ENCODE measurements at places on chromosomes 5 and 9.

DNA sequence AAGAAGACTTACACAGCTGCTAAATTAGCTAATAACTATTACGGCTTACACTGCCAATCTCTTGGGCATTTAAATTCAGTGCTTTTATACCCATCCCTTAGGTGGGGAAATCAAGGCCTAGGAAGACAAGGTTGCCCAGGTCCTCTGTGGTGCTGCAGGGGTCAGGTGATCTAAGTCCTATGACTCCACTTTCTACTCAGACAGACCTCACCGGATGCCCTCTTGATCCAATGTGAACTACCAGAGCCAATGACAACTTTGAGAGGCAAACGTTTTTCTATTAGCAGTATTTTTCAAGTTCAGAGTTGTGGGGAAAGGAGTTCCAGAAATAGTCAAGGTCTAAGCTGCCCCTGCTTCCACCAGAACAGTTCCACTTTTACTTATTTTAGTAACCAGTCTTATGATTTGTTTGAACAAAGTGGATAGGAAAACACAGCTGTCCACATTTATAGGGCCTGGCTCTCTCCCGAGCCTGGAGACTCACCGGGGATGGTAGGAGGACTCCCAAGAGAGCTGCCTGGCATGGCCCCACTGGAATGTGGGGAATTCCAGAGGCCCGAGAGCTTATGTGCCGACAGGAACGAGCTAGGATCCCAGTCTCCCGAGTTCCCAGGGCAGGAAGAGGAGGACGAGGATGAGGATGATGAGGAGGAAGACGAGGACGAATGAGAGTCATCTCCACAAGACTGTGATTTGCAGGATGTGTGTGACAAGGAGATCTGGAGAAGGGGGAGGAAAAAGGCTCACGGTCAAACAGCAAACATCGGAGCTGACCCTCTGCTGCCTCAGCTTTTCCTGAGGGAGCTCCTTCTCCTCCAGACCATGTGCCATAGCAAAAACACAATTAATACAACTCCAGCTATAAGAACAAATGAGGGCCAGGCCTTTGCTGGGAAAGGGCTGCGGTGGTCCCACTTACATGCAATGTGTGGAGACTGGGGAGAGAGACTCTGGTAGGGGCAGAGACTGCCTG lies 16.7 kb downstream of the FAM193B start:
- ATAC-seq = no peak

GRCh38 chr9:121910491-121911040 lies 182.5 kb downstream of the TTLL11 start:
- ATAC-seq = no peak

- no peak for ATAC-seq
Measured at GRCh38 chr5:10555277-10555684, 8.6 kb upstream of the ANKRD33B start.

GRCh38 chr9:121201738-121202533 lies at the start of gene RAB14:
TSS of gene RAB14 (minus strand) at chr9:121201869. CDS start at chr9:121193412, 8,457 bp downstream.
- ATAC-seq = peak; percentile 90

DNA sequence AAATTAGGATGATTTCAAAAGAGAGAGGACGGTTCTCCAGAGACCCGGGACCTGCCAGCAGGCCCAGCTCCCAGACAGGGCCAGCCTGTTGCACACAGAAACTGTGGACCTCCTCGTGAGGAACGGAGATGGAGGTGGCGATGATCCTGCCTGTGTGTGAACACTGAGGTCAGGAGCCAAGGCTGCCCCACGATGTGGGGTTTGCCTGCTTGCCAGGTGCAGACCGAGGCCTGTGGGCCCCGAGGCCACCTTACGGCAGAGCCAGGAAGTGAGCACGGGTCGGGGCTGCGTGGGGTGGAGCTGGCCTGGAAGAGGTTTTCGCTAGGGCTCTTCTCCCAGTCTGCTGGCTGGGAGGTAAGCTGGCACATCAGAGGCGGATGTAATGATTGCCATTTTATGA lies 4.3 kb downstream of the FAM163B start:
- no peak for ATAC-seq

- ATAC-seq = no peak
Measured at GRCh38 chr9:93221044-93221443, 37.1 kb downstream of the WNK2 start.

GRCh38 chr5:50853151-50853550 lies 186.7 kb downstream of the PARP8 start:
- ATAC-seq = no peak

- ATAC-seq = no peak
Measured at GRCh38 chr5:135999406-136000139, 29.2 kb upstream of the TGFBI start.

- ATAC-seq = no peak
Measured at GRCh38 chr5:135345956-135346731, 52.9 kb downstream of the MACROH2A1 start.

GRCh38 chr5:54520940-54521339 lies 3.4 kb downstream of the SNX18 start:
- no peak for ATAC-seq

DNA sequence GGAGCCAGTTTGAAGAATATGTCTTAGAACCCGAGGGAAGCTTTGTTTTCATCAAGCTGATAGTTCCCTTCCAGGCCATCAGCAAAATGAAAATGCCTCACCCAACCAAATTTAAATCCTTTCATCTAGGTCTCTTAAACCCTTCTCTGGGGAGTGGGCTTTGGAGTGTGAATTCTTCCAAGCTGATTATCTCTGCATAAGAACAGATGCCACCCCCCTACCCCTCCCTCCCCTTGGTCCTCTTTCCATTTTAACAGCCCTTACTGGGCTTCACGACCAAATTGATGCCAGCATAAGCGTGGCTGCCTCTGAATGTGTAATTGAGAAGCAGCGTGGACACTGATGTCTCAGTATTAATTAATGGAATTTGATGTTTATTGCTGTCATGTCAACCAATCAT lies 509.7 kb upstream of the CLINT1 start:
- ATAC-seq = no peak

DNA sequence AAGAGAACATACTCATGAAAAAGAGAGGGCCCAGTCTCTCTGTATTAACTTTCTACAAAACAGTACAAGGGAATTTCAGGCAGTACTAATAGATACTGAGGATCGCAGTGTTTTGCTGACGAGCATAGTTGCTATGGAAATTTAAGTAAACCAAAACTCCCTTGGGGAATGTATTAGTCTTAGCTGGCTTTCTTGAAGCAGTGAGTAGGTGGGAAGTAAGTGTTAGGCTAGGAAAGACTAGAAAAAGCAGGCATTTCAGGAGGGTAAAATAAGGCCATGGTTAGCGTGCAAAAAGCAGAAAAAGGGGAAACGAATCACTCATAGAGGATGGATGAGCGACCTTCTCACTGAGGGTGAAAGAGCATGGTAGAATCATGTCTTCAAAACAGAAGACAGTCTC lies 84.3 kb upstream of the ACTBL2 start:
- no peak for ATAC-seq

DNA sequence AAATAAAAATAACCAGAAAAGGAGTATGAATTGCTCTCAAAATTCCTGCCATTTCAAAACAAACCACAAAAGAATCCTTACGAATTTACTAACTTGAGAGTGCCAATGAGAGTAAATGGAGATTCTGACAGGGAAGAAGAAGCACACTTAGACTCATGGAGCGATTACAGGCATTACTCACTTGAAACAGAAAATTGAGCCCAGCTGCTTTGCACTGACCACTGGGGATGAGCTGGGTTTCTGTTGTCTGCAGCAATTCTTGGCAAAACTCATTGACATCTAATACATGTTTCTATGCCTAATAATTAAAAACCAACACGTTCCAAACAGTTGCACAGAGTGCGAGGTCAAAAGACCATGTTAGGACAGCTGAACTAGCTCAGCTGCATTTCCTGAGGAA lies 731.6 kb downstream of the DNAH5 start:
- no peak for ATAC-seq

GRCh38 chr5:108641596-108641995 lies 106.1 kb upstream of the FER start:
- ATAC-seq = no peak

DNA sequence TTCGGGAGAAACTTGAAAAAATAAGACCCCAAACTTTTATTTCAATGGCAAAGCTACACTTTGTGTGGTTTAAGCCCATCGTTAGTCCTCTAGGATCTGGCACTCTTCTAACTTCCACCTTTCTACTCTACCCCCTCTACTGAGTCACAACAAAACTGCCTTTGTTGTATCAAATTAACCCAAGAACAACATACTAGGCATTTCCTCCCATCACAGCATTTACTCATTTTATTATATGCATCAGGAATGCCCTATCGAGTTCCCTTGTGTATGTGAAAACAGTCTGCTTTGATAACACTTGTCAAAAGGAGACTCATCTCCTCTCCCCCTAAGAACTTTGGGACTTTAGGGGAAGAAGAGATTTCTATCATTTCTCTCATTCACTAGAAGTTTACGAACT lies 158.9 kb upstream of the FREM1 start:
- no peak for ATAC-seq

GRCh38 chr5:142017832-142018427 lies 5.1 kb upstream of the GNPDA1 start:
- no peak for ATAC-seq

GRCh38 chr9:111843971-111844370 lies 49.2 kb upstream of the SHOC1 start:
- no peak for ATAC-seq

DNA sequence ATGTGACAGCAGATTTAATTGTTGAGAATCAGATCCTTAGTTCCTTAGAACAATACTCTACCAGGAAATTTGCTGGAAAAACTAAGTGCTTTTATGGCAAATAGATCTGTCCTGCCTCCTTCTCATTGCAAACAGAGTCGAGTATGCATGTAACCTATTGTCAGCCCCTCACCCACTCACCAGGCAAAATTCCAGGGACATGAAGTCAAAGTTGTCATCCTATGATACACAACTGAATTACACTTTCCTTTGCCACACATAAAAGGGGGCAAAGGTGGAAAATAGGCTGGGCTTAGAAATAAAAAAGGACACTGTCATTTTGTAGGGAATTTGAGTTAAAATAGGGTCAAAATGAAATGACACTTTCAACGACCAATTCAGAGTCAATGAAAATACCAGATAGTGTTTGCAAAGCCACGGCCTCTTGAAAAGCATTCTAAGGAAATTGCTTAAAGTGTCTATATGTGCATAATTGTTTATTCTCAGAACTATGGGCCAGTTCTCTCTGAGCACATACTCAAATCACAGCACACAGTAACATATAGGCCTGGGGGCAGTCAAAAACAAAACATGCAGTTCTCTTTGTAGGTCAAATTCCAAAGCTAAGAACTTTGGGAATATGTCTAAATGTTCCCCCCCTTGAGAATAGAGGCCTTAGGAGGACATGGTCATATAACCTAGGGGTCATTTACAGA lies 452.8 kb downstream of the NFIB start:
- ATAC-seq = no peak

DNA sequence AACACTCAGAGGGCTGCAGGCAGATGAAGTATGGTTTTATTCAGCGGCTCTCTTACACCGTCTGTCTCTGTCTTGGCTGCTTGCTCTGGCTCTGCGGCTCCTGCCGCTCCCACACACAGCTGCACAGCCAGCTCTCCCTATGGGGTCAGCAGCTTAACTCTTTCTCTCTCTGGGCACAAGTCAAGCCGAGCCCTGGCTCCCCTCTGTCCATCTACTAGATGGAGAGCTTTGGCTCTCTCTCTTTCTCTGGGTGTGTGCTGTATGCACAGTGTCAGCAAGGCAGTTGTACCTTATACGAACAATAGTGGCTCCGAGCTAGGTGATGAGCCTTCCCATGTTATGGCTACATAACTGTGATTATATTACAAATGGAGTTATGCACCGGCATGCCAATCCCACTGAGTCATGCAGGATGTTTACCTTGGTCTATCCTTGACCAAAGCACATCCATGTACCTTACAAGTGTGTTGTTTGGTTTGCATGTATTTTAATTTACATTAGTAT lies 19.3 kb upstream of the PPP2CA start:
- ATAC-seq = no peak

DNA sequence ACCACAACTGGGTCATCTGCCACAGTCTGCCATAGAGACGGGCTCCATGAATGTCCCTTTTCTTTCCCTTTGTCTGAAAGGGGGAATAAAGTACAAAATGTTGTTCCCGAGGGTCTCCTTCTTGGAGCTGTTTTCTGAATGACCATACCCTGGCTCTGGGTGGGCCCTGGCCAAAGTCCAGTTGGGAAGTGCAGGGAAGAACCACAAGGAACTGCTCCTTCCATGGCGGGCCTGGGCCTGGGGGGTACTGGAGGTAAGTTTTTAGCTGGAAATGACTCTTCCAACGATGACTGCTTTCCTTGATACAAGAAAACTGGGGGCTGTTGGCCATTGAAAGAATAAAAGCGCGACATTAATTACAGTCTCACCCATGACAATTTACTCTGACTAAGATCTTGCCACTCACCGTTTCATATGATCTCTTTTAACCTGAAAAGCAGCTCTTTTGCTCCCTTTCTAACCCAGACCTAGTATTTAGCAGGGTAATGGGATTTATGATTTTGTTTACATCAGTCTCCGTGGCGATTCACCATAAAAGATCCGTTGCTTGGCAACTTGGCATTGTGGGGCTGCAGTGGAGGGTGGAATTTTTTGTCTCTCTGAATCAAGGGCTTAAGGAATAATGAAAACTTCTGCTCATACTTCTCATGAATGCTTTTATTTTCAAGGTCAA lies 89.2 kb upstream of the PTCH1 start:
- ATAC-seq = no peak

GRCh38 chr5:129249886-129250285 lies 155.3 kb downstream of the ISOC1 start:
- ATAC-seq = no peak

- ATAC-seq = no peak
Measured at GRCh38 chr5:2805080-2805479, 53.6 kb upstream of the IRX2 start.

DNA sequence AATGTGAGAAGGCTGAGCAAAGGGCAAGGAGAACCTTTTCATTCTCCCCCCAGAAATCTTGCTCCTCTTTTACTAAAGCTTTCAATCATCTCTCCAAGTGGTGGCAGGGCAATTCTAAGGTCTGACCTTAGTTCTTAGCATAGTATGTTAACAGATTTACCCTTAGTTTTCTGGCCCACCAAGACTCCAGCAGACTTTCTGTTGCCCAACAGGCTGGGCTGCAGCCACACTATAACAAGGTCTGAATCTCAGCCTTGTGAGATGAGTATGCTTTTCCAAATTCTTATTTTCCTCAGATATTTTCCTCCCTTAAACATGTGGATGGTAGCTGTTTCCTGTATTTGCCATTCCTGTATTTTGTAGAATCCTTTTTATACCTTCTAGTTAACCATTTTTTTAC lies 69.5 kb downstream of the NIPBL start:
- ATAC-seq = no peak

GRCh38 chr5:170109059-170110031 lies 3.6 kb downstream of the FOXI1 start:
- no peak for ATAC-seq

DNA sequence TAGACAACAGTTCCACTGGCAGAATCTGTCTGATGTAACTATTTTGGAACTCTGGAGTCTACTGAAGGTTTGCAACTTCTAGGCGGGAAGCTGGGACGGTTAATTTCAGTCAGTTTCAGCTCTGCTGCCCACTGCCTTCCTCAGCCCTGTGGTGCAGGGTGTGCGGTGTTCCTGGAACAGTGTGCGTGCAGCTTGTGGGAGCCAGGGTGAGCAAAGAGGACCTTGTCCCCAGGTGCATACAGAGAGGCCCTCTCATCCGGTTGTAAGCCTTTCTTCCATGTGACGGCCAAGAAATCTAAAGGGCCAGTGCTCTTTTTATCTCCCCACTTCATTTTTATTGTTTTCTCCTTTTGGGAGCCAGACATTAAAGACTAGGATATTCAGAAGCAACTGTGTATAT lies 114.6 kb downstream of the EHMT1 start:
- ATAC-seq = no peak

GRCh38 chr5:179209359-179210150 lies 135.7 kb downstream of the ADAMTS2 start:
- no peak for ATAC-seq

All from activated CD4-positive, CD25-positive, alpha-beta regulatory T cell treated with anti-CD3 and anti-CD28 coated beads, Interleukin-2, amount 50 U/mL, for 24 hours (primary cell).